ENCODE measurements at places on chromosomes 13 and 19. TPM values are rescaled to one million over a fixed set of nuclear protein-coding genes. Genes with fewer than 3 reads are reported as not detected.
A peak's percentile ranks its signal among the peaks of the same experiment; 100 is the strongest.

The MED16 gene
- 66.5 TPM for total RNA-seq

DNA sequence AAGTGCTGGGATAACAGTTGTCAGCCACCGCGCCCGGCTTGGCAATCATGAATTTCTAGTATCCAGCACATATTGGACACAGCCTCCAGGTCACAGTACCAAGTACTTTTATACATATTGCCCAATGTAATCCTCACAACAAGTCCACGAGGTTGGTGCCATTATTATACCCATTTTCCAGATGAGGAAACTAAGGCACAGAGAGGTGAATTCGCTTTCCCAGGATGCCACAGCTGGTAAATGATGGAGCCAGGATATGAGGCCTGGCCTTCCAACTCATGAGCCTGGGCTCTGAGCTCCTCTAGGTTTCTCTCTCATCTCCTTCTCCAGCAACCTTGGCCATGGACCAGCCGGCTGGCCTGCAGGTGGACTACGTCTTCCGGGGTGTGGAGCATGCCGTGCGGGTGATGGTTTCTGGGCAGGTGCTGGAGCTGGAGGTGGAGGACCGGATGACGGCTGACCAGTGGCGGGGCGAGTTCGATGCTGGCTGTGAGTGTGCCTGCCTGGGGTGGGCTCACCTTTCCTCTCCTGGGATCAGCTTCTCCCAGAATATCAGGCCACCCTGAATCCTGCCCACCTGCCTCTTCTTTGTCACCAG lies 7.5 kb downstream of the CCDC61 start:
- H3K4me3 ChIP-seq = no peak overlapping the region
- peaks cover 13% of the 10 kb centered on the region for H3K4me1 ChIP-seq
- H3K27ac ChIP-seq = no peak overlapping the region
- H3K27me3 ChIP-seq = peaks cover 4% of the 10 kb centered on the region

The ZNF296 gene
- total RNA-seq = 0.54 TPM

The INSR gene
- total RNA-seq = 28.9 TPM

DNA sequence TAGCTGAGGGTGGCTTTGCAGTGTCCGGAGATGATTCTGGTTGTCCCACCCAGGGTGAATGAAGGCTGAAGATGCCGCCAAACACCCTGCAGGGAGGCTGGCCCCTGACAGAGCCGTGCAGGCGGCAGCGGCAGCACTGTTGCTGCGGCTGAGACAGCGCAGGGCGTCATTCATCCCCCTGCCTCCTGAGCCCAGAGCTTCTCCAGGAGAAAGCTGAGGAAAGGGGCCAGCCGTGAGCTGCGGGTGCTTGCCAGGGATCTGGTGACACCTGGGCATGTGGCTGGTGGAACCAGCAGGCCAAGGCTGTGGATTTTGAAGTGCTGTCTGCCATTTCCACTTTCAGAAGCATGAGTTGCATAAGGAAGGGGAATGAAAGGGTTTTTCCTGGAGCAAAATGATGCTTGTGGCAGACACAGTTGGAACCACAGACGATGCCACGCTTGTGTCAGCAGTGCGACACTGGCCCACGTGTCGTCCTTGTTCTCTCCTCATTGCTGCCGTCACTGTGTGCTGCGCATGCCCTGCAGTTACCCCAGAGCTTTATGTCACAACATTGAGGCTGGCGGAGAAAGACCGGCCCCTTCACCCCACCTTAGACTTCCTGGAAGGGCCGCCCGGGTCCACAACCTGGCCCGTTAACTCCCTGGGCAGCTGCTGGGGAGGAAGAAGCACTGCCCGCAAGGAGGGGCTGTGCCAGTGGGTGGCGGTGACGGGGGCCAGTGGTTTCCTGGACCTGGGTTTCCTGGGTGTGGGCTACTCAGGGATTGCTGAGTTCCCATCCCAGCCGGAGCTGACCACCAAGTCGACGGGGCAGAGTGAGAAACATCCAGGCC lies 22.7 kb downstream of the TFDP1 start:
- peaks cover 16% of the 10 kb centered on the region for H3K4me1 ChIP-seq
- H3K27me3 ChIP-seq = peaks cover 8% of the 10 kb centered on the region
- H3K4me3 ChIP-seq = no peak overlapping the region
- no peak for DNase-seq

DNA sequence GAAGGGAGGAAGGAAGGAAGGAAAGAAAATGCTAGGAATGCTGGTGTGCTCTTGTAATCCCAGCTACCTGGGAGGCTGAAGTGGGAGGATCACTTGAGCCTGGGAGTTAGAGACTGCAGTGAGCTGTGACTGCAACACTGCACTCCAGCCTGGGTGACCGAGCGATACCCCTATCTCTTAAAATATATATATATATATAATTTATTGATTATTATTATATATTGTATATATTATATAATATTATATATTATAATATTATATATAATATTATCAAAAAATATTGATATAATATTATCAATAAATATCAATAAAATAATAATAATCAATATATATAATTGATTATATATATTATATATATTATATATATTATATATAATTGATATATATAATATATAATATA lies 8.6 kb upstream of the ADGRL1 start:
- H3K27me3 ChIP-seq = peaks cover 4% of the 10 kb centered on the region
- DNase-seq = no peak
- H3K36me3 ChIP-seq = no peaks in the 10 kb centered on the region

DNA sequence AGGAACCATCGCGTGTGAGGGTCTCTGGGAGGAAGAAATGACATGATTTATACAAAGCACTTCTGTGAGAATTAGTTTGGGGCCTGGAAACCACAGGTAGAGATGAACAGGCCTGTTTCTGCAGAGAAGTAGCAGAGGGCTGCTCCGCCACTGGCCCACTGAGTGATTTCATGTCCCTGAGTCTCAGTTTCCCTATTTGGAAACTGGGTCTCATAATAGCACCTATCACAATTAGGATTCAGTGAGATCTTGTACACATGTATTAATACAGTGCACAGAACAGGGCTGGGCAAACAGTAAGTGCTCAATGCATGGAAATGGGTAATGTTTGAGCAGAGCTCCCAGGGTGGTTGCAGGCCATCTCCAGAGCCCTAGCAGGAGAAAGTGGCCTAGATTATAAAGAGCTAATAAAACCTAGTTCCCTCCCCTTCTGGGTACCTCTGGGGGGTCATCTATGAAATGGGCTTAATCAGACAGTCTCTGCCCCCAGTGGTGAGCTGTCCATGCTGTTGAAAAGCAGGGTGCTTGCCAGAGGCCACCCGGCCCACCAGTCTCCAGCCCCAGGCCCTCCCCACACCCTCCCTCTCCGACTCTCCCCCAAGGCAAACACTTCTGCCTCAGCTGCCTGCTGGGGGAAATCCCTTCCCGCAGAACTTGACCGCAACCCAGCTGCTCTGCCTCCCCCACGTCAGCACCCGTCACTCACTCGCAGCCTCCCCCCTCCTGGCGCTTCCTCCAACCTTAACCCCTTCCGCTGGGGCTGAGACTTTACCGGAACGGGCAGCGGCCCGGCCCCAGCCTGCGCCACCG lies 4.5 kb downstream of the BCL3 start:
- H3K36me3 ChIP-seq = peaks cover 2% of the 10 kb centered on the region
- no peak overlapping the region for H3K4me3 ChIP-seq
- H3K4me1 ChIP-seq = peaks cover 17% of the 10 kb centered on the region
- H3K27me3 ChIP-seq = peaks cover 38% of the 10 kb centered on the region
- DNase-seq = peak; percentile 39

The CBARP gene
- total RNA-seq = 10.4 TPM

The UNC13A gene
- total RNA-seq = 1.2 TPM

DNA sequence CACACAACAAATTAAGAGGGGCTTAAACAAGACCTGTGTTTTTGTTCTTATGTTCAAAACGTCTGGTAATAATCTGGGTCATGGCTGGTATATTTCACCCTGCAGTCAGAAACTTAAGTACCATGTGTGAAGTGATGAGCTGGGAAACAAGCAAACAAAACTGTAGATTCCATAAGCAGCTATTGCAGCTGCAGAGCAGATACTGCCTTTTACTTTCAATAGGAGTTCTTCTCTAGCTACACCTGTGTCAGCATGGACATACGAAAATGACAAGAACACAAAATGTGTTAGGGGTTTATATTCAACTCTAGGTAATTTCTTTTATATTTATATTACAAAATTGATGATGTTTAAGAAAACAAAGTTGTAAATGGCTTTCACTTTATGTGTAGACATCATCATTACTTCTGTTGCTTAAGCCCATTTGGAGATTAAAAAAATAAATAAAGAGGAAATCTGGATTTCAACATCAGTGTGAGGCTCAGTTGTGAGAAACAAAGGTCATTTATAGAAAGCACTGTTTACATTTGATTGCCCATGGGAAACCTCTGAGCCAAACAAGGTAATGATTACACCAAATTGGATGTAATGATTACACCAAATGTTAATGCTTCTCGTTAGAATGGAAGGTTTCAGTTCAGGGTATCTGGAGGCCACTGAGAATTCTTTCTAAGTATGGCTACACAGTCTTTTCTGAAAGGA lies 451.0 kb upstream of the SLC10A2 start:
- H3K4me3 ChIP-seq = no peak overlapping the region
- H3K27me3 ChIP-seq = no peaks in the 10 kb centered on the region
- H3K4me1 ChIP-seq = no peaks in the 10 kb centered on the region
- no peaks in the 10 kb centered on the region for H3K36me3 ChIP-seq
- H3K27ac ChIP-seq = no peak overlapping the region

The IGFLR1 gene
- total RNA-seq = 3.2 TPM

GRCh38 chr13:99982731-99983498 lies 1.3 kb downstream of the ZIC2 start:
- H3K27ac ChIP-seq = peak overlapping the region; percentile 75
- peaks cover 6% of the 10 kb centered on the region for H3K36me3 ChIP-seq
- H3K4me3 ChIP-seq = peak overlapping the region; percentile 85
- peaks cover 32% of the 10 kb centered on the region for H3K27me3 ChIP-seq
- DNase-seq = peak; percentile 30
- H3K4me1 ChIP-seq = peaks cover 46% of the 10 kb centered on the region

DNA sequence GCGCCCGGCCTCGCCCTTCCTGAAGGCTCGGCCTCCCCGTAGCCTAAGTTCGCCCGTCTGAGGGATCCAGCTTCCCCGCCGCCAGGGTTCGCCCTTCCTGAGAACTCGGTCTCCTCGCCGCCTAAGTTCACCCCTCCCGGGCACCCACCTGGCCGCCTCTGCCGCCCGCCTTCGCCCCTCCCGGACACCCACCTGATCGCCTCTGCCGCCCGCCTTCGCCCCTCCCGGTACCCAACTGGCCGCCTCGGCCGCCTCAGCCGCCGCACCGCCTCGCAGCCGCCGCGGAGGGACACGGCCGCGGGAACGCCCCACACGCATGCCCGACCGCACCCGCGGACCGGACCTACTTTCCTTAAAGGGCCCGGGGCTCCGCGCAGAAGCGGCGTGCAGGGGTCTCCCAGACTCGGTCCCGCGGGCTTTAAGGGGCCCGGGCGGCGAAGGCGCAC lies at the start of gene MOB3A:
MOB3A (minus strand) TSS at position 293 of the 446 bp plus-strand sequence. CDS start 17,766 bp downstream, outside the sequence.
- peak within 1 kb of the TSS; percentile 92 for H3K27ac ChIP-seq
- H3K4me3 ChIP-seq = peak within 1 kb of the TSS; percentile 94
- no peak for DNase-seq

GRCh38 chr13:38743466-38743865 lies 56.6 kb downstream of the FREM2 start:
- no peak overlapping the region for H3K4me3 ChIP-seq
- H3K27me3 ChIP-seq = no peaks in the 10 kb centered on the region
- peaks cover 4% of the 10 kb centered on the region for H3K4me1 ChIP-seq
- no peak overlapping the region for H3K27ac ChIP-seq
- DNase-seq = no peak

DNA sequence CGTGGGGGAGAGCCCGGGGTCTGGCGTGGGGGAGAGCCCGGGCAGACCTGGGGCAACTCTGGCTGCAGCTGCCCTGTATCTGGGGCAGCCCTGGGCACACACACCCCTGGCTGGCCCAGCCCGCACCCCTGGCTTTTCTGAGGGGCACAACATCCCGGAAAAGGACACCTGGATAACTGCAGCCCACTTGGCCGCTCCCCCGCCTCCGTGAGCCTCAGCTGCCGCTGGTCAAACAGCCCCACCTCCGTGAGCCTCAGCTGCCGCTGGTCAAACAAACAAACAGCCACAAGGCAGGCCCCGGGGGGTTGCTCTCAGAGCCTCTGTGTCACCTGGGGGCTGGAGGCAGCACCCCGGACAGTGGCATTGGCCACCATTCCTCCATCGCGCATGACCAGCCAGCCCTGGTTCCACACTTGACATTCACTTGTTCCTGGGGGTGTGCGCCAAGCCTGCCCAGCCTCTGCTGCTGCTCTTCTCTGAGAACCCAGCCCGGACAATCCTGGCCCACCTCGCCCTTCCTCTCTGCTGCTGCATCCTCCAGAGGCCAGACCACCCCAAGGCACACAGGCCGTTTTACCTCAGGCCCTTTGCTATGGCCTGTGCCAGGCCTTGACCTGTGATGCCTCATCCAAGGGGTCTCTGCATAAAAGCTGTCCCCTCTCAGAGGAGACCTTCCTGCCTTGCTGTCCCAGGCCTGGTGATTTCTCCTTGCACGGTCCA lies 19.9 kb downstream of the CEBPG start:
- no peak overlapping the region for H3K4me3 ChIP-seq
- H3K36me3 ChIP-seq = peaks cover 3% of the 10 kb centered on the region
- peaks cover 7% of the 10 kb centered on the region for H3K27me3 ChIP-seq
- peaks cover 19% of the 10 kb centered on the region for H3K4me1 ChIP-seq

The ZNF57 gene
- total RNA-seq = 2.2 TPM

DNA sequence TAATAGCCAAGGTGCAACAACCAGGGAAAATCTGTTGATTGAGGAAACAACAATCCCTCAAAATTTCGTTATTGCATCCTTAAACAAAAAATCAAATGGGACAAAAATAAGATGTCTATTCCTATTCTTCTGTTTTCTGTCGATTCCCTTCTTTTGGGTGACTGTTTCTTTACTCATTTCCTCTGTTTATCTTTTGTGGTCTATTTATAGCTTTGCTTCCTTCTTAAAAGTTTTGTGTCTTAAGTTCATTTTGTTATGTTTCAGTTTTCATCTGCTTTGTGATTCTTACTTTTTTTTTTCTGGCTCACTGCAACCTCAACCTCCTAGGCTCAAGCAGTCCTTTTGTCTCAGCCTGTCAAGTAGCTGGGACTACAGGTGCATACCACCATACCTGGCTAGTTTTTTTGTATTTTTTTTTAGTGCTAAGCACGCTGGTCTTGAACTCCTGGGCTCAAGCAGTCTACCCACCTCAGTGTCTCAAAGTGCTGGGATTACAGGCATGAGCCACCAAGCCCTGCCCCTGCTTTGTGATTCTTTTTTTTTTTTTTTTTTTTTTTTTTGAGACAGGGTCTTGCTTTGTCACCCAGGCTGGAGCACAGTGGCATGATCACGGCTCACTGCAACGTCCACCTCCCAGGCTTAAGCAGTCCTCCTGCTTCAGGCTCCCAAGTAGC lies 10.4 kb downstream of the ZNF146 start:
- peaks cover 25% of the 10 kb centered on the region for H3K36me3 ChIP-seq
- H3K4me3 ChIP-seq = peak overlapping the region; percentile 29
- no peaks in the 10 kb centered on the region for H3K27me3 ChIP-seq
- peaks cover 18% of the 10 kb centered on the region for H3K4me1 ChIP-seq

The CLEC17A gene
- not detected for total RNA-seq

- no peaks in the 10 kb centered on the region for H3K27me3 ChIP-seq
- H3K4me3 ChIP-seq = no peak overlapping the region
- H3K27ac ChIP-seq = no peak overlapping the region
- H3K4me1 ChIP-seq = no peaks in the 10 kb centered on the region
Measured at GRCh38 chr13:62358646-62358932, 942.9 kb upstream of the PCDH20 start.

GRCh38 chr13:95197548-95197947 lies 103.7 kb downstream of the ABCC4 start:
- peaks cover 21% of the 10 kb centered on the region for H3K36me3 ChIP-seq
- H3K4me3 ChIP-seq = no peak overlapping the region
- peaks cover 1% of the 10 kb centered on the region for H3K27me3 ChIP-seq
- H3K4me1 ChIP-seq = peaks cover 7% of the 10 kb centered on the region

The FREM2 gene
- 4.6 TPM for total RNA-seq

The OR7A5 gene
- not detected for total RNA-seq

- peak overlapping the region; percentile 92 for H3K27ac ChIP-seq
- H3K4me1 ChIP-seq = peaks cover 13% of the 10 kb centered on the region
- no peak for DNase-seq
- peaks cover 8% of the 10 kb centered on the region for H3K36me3 ChIP-seq
- peaks cover 15% of the 10 kb centered on the region for H3K27me3 ChIP-seq
Measured at GRCh38 chr19:5718579-5719273, 1.2 kb downstream of the LONP1 start.
